ENCODE measurements at places on chromosomes 13 and 19. TPM values are rescaled to one million over a fixed set of nuclear protein-coding genes. Genes with fewer than 3 reads are reported as not detected.

GRCh38 chr13:83350569-83350968 is 531.7 kb downstream of the SLITRK1 start:
- no peak for DNase-seq

- no peak for DNase-seq
These were observed 80.9 kb upstream of the UQCRFS1 start for GRCh38 chr19:29293736-29294342.

ZBTB45 gene
- 5.0 TPM for total RNA-seq

- DNase-seq, result no peak
These were observed 29.0 kb downstream of the GPX4 start for GRCh38 chr19:1132552-1133383.

GRCh38 chr19:15296841-15297415 is 35.4 kb downstream of the BRD4 start:
- no peak for DNase-seq

PBX4 gene
- total RNA-seq, result 14.8 TPM

DNA sequence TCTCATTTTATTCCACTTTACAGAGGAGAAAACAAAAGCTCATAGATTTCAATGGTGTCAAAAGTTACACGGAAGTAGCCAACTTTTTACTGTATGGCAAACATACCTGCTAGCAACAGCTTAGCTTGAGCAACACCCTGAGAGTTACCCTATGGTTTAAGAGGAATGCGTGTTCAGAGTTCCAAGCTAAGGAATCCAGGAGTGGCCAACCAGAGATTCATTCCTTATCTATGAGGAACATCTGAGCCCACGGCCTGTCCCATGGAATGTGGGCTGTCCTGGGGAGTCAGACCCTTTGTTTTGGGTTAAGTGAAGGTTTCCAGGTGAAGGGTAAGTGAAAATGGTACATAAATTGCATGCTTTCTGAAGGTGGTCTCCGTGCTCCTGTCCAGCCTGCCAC is 67.5 kb downstream of the STARD13 start:
- no peak for DNase-seq

ANGPTL8 gene
- not detected for total RNA-seq

DNA sequence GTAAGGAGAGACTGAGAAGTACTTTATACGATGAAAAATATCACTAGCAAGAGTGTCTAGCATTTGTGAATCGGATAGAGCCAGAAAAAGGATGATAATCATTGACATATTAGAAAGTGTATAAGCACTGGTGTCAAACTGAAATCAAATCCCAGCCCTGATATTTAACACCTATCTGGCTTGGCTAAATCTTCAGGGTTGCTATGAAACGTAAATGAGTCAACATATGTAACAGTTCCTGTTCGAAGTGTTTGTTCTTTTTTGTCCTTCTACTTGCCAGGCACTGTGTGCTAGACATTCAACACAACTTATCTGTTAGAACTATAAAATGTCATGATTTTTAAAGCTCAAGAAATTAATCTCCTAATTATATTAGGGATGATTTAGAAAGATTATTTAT is 40.8 kb downstream of the SERPINE3 start:
- no peak for DNase-seq

CEACAM20 gene
- not detected for total RNA-seq

GRCh38 chr19:14682084-14682483 is 7.4 kb upstream of the ADGRE3 start:
- no peak for DNase-seq

GRCh38 chr13:113422807-113423519 is 30.3 kb downstream of the ADPRHL1 start:
- DNase-seq, result no peak

THSD1 gene
- total RNA-seq, result 15.0 TPM

ZFP28 gene
- 45.4 TPM for total RNA-seq

DNA sequence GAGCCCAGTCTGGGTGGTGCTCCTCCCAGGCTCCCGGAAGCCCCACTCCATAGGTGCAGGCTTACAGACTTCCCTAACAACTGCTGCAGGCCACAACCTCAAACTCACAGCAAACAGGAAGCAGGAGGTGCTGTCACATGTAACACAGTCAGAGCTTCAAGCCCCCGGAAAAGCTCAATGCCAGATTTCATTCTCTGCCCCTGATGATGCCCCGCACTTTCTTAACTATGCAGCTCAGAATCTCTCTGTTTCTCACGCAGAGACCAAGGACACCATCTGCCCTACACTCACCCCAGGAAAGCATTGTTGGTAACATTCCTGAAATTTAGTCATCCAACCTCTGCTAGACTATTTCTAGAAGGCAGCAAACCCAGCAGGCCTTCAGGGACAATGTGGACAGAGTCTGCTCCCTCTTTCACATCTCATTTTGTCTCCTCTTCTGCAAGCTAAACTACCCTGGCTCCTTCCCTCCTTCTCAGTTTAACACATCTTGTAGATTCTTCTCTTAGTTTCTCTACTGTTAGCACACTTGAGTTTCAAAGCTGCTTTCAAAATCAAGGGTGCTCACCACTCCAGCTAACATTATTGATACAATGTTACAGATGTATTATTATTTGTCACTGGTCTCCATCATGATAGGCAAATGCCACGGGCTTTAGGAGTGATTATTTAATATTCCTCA is 162.5 kb downstream of the KCTD12 start:
- no peak for DNase-seq

DNA sequence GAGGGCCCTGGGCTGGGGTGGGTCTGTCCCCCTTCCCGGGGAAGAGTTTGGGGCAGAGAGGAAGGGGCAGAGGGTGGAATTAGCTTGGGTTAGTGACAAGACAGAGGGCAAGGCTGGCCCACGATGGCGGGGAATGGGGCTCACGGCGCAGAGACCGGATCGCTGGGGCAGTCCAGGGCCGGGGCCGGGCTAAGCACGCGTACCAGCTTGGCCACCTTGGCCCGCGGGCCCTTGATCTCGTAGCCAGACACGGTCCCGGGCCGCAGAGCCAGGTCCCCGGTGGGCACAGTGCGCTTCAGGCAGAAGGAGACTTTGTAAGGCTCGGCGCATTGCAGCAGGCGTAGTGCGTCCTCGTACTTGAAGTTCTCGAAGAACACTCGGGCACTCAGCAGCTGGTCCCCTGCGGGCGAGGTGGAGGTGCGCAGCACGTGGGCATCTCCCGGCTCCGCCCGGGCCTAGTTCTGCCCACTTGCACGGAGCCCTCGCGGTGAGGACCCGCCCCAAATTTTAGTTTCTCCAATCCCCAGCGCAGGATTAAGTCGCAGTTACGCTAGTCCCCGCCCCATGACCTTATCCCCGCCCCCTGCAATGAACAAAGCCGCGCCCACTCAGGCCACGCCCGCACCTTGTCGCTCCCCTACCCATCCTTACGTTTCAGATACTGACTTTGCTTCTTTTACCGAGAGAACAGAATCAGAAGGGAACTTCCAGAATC is 8.6 kb upstream of the HIPK4 start:
- DNase-seq, result no peak

DNA sequence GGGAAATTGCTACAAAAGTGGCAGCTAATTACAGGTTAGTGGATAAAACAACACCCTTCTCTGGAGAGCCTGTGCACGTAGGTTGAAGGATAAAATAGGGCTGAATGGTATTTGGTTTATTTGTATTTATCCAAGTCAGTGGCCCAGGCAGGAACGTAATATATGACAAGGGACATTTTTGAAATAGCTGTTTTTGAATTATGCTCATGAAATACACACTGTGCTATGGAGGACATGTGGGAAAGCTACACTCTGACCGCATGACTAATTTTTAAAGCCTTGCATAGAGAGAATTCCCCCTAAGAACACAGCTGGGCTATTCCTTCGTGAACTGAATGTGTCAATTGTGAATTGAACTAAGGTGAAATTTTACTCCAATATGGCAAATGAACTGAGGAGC is 292.1 kb upstream of the MAB21L1 start:
- no peak for DNase-seq

DNA sequence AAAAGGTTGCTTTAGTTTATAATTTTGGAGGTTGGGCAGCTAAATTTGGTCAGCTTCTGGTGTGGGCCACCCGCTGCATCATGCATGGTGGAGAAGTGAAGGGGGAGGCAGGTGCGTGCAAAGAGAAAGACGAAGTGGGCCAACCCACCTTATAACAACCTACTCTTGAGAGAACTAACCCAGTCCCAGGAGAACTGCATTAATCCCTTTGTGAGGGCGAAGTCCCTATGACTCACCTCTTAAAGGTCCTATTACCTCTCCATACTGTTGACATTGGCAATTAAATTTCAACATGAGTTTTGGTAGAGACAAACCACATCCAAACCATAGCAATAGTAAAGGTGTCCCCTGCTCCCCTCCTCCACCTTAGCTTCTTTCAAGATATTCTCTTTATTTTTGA is 7.7 kb upstream of the FGF9 start:
- no peak for DNase-seq

- DNase-seq, result no peak
These were observed 24.7 kb upstream of the SPATA13 start for GRCh38 chr13:24135674-24136300.

- DNase-seq, result no peak
These were observed 42.0 kb downstream of the CYSLTR2 start for GRCh38 chr13:48695776-48696175.

GRCh38 chr13:41842036-41842620 is 118.8 kb downstream of the VWA8 start:
- DNase-seq, result no peak

FXYD3 gene
- not detected for total RNA-seq

DNA sequence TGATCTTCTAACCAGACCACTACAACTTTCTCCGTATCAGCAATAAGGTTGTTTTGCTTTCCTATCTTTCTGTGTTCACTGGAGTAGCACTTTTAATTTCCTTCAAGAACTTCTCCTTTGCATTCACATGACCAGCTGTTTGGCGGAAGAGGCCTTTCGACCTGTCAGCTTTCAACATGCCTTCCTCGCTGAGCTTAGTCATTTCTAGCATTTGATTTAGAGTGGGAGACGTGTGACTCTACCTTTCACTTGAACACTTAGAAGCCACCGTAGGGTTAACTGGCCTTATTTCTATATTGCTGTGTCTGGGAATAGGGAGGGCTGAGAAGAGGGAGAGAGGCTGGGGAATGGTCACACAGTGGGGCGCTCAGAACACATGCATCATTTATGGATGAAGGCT is 104.7 kb downstream of the TUBGCP3 start:
- no peak for DNase-seq

GRCh38 chr13:39998166-39998565 is 342.7 kb downstream of the COG6 start:
- no peak for DNase-seq

- DNase-seq, result no peak
These were observed 6.4 kb downstream of the DAPK3 start for GRCh38 chr19:3964256-3965194.

- DNase-seq, result no peak
These were observed 83.5 kb downstream of the ZNF557 start for GRCh38 chr19:7153022-7153421.

N4BP2L1 gene
- 20.0 TPM for total RNA-seq

GRCh38 chr19:57527136-57527881 is at the start of gene ZNF549:
Gene ZNF549, plus strand, starts transcription at chr19:57527356. Its CDS starts 218 bp downstream, at chr19:57527574.
- DNase-seq, result peak; percentile 74

- DNase-seq, result no peak
These were observed 14.2 kb downstream of the EFNB2 start for GRCh38 chr13:106521095-106521799.

CEACAM21 gene
- total RNA-seq, result 1.6 TPM

- DNase-seq, result no peak
These were observed 100.7 kb downstream of the FREM2 start for GRCh38 chr13:38787550-38787949.

GRCh38 chr19:719636-720344 is 11.1 kb downstream of the PALM start:
- no peak for DNase-seq

Data from occipital lobe (tissue), 3 donors.